IMR-90 (cell line): ENCODE measurements at places on chromosomes 4 and X. TPM values are rescaled to one million over a fixed set of nuclear protein-coding genes. Genes with fewer than 3 reads are reported as not detected.

ERCC6L gene
- total RNA-seq, result 5.4 and 8.1 TPM in 2 replicates

ZNF674 gene
- total RNA-seq, result 6.4 and 13.4 TPM in 2 replicates

VCX gene
- total RNA-seq, result not detected in 2 replicates

SLC9B1 gene
- 0.18 and 0.28 TPM in 2 replicates for total RNA-seq

HSFX3 gene
- total RNA-seq, result not detected in 2 replicates

S100P gene
- not detected in 2 replicates for total RNA-seq

C4orf50 gene
- not detected in 2 replicates for total RNA-seq

ADGRG2 gene
- total RNA-seq, result under 0.01 TPM in 2 replicates

STATH gene
- not detected in 2 replicates for total RNA-seq

SFRP2 gene
- total RNA-seq, result not detected in 2 replicates

GPM6B gene
- total RNA-seq, result 4.2 and 5.9 TPM in 2 replicates

SYN1 gene
- under 0.01 TPM in 2 replicates for total RNA-seq

RBM47 gene
- total RNA-seq, result 0.83 and 1.1 TPM in 2 replicates

PRRG1 gene
- 11.1 and 16.1 TPM in 2 replicates for total RNA-seq

EDA2R gene
- total RNA-seq, result 22.8 and 23.8 TPM in 2 replicates

SPIN2A gene
- total RNA-seq, result 0.18 and 0.28 TPM in 2 replicates

SLC7A11 gene
- total RNA-seq, result 24.7 and 35.6 TPM in 2 replicates

RBMXL3 gene
- total RNA-seq, result not detected in 2 replicates

ADAM29 gene
- total RNA-seq, result not detected in 2 replicates

NSUN7 gene
- not detected in 2 replicates for total RNA-seq

FAAH2 gene
- not detected in 2 replicates for total RNA-seq

FGA gene
- not detected in 2 replicates for total RNA-seq

SLC2A9 gene
- 0.56 and 0.72 TPM in 2 replicates for total RNA-seq

IQCM gene
- total RNA-seq, result not detected in 2 replicates

KCTD8 gene
- not detected in 2 replicates for total RNA-seq

CYBB gene
- not detected in 2 replicates for total RNA-seq

SOX3 gene
- total RNA-seq, result not detected in 2 replicates

PNMA6A gene
- total RNA-seq, result 0.18 and 0.28 TPM in 2 replicates

NXF2B gene
- total RNA-seq, result not detected in 2 replicates

ARR3 gene
- total RNA-seq, result not detected in 2 replicates

CCKAR gene
- total RNA-seq, result not detected in 2 replicates

SHROOM2 gene
- 8.1 TPM in 2 replicates for total RNA-seq

SERTM2 gene
- under 0.01 TPM in 2 replicates for total RNA-seq

SHISA3 gene
- under 0.01 and 0.18 TPM in 2 replicates for total RNA-seq

SEC24D gene
- 93.2 and 98.9 TPM in 2 replicates for total RNA-seq

TCEAL6 gene
- not detected in 2 replicates for total RNA-seq

SSX1 gene
- not detected in 2 replicates for total RNA-seq

CT55 gene
- not detected in 2 replicates for total RNA-seq

CAPN6 gene
- not detected in 2 replicates for total RNA-seq

NSG1 gene
- 0.56 and 0.72 TPM in 2 replicates for total RNA-seq

CXCL11 gene
- total RNA-seq, result under 0.01 TPM in 2 replicates

MAOA gene
- total RNA-seq, result 0.36 and 0.56 TPM in 2 replicates

EIF2S3 gene
- total RNA-seq, result 416 and 419 TPM in 2 replicates

SYP gene
- total RNA-seq, result under 0.01 TPM in 1 of 2 replicates, not detected in the other

NAT8L gene
- total RNA-seq, result not detected in 2 replicates

PHEX gene
- 0.18 and 0.28 TPM in 2 replicates for total RNA-seq

OCIAD1 gene
- 86.9 and 106 TPM in 2 replicates for total RNA-seq

MSL3 gene
- 21.3 and 22.2 TPM in 2 replicates for total RNA-seq

ABLIM2 gene
- under 0.01 TPM in 2 replicates for total RNA-seq

CCSER1 gene
- total RNA-seq, result not detected in 2 replicates
